CD4-positive, alpha-beta memory T cell (primary cell): ENCODE measurements at places on chromosomes 12 and 14.

DNA sequence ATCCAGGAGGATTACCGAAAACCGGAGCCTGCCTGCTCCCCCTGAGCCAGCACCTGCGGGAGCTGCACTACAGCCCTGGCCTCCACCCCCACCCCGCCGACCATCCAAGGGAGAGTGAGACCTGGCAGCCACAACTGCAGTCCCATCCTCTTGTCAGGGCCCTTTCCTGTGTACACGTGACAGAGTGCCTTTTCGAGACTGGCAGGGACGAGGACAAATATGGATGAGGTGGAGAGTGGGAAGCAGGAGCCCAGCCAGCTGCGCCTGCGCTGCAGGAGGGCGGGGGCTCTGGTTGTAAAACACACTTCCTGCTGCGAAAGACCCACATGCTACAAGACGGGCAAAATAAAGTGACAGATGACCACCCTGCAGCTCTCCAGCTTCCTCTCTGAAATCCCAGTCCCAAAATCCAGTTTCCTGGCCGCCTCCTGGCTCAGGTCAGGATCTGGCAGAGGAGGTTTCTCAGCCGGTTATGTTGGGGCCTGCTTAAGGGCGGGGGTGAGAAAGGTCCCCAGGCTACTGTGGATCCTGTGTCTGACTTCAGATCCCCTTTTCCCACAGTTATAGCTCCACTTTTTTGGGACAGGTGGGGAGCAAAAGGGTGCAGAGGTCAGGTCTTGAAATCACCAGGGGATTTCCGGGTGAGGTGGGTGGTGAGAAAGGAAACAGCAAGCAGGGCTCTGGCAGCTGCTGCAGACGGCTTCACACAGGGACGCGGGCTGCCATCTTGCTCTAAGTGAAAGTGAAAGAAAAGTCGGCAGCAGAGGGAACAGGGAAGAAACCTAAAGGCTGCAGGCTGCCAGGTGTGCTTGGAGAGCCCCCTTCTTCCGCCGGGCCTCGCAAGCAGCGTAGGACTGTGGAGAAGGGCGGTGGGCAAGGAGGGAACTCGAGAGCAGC is at the start of gene TAPBPL:
Gene TAPBPL, plus strand, starts transcription at position 695 of the 897 bp plus-strand sequence. CDS start 207 bp downstream, outside the sequence.
- DNase-seq = peak; percentile 86

- DNase-seq = no peak
These were observed 77.4 kb upstream of the ALG10 start for GRCh38 chr12:33944703-33945437.

DNA sequence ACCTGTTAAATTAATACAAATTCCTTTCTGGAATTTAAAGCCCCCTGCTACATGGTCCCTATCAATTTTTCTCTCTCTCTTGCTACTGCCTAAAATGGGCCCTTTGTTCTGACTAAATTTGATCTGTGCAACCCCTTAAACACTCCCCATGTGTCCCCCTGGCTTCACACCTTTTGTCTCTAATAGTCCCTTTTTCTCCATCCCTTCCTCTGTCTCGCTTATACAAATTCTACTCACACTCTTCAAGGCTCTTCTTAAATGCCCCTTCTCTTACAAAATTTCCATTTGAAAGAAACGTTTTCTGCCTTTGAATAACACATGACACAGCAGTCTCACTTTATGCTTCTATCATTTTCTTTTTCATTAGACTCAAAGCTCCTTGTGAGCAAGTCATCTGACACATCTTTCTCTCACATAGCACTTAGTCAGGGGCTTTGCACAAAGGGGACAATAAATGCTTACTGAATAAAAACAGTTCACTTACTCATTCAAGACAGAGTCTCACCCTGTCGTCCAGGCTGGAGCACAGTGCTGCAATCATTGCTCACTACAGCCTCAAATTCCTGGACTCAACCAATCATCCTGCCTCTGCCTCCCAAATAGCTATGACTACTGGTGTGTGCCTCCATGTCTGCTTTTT is 41.5 kb upstream of the NR2C1 start:
- no peak for DNase-seq

DNA sequence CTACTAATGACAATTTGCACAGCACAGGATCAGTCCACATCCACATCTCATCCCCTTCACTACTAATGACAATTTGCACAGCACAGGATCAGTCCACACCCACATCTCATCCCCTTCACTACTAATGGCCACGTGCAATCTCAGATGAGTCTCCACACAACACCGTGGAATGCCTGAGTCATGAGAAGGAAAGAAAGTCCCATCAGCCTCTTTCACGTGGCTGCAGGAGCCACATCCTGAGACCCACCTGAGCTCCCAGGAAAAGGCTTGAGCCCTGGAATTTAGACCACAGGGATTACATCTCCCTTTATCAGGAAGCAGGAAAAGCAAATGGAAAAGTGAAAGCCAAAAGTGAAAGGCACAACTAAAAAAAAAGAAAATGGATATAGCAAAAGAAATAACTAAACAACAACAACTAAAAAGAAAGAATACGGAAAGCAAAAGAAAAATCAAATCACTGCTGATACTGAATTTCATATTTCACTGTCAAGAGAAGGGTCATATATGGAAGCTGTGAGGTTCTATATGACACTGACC is 1300.5 kb downstream of the TMEM121 start:
- DNase-seq = no peak

- no peak for DNase-seq
These were observed 88.5 kb upstream of the ANO2 start for GRCh38 chr12:6033546-6033945.

GRCh38 chr12:78229591-78230101 is 399.0 kb downstream of the NAV3 start:
- no peak for DNase-seq

GRCh38 chr12:8078398-8078797 is 3.7 kb upstream of the NECAP1 start:
- DNase-seq = peak; percentile 81

GRCh38 chr12:7114851-7115250 is 5.8 kb upstream of the C1RL start:
- DNase-seq = no peak

DNA sequence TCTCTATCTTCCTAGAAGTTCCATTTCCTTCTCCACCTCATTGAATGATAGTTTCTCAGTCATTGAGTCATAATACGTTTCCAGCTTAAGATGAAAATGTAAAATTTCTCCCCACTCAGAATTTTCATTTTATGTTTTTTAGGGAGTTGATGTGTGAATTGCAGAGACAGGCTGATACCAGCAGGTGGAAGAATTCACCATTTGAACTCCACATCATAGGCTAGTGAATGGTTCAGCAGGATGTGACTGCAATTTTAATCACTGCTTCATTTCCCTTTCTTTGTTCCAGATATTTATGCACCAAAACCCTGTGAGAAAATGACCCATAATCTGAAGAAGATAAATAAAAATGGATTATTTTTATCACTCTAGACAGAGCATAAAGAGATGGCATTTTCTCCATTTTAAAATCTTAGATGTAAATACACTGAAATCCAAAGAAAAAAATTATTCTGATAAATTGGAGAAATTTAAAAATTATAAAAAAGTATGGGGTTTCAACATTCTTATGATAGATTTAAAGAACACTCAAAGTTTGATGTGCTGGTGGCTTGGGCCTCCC is 10.6 kb upstream of the PYGL start:
- DNase-seq = no peak

GRCh38 chr14:70808416-70809224 is 693 bp downstream of the MAP3K9 start:
- DNase-seq = peak; percentile 20

DNA sequence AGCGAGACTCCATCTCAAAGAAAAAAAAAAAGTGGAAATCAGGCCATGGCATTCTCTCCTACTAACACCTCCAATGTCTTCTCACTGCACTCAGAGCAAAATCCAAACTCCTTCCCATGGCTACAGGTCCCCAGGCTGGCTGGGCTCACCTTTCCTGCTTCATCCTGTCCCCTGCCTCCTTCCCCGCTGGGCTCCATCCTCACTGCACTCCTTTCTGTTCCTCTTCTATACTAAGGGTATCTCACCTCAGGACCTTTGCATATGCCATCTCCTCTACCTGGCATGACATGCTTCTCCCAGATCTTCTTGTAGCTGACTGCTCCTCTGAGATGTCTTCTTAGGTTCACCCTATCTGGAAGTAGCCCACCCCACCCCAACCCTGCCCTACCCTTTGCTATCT is 111.1 kb downstream of the DPF3 start:
- DNase-seq = no peak

DNA sequence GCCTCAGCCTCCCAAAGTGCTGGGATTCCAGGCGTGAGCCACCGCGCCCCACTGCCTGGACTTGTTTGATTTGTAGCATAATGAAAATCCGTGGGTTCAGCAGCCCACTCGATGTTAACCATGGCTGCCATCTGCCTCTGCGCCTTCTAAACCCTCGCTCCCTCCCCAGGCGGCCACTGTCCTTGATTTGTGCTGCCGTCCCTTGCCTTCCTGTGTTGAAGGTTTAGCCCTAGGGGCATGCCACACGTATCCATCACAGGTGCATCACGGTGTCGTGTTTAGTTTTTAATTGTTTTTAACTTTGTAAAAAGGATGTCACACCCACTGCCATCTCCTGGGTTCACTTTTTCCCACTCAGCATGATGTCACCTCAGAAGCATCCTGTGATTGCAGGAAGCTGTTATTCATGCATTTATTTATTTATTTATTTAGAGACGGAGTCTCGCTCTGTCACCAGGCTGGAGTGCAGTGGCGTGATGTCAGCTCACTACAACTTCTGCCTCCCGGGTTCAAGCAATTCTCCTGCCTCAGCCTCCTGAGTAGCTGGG is 24.5 kb upstream of the ULK1 start:
- no peak for DNase-seq

DNA sequence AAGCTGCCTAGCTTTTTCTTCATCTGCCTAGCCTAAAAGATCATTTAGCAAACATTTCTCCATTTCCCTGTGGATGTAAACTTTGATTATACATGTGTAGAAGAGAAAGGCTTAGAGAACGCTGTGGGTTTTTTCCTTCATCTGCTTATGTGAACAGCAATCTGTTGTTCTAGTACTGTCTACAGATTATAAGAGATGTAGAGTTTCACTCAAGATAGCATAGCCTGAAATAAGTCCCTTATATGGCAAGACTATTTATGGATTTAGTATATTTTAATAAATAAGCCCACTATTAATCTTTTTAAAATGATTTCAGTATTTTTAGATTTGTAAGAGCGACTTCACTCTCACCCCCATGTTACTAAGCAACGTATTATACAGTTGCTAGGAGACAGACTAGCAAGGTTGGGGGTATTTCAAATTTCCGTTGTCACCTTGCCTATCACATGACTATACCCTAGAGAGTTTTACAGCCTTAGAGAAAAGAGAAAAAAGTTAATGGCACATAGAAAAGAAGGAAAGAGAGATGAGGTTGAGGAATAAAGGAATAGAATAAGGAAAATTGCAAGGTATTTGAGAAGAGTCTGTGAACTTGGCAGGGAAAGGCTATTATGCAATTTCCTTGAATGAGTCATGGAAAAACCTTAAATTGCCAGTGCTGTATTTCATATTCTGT is 12.2 kb upstream of the TUBA1A start:
- DNase-seq = peak; percentile 59
